ENCODE measurements at places on chromosomes 3 and 15. TPM values are rescaled to one million over a fixed set of nuclear protein-coding genes. Genes with fewer than 3 reads are reported as not detected.

SCAANT1 gene
- not detected for total RNA-seq

TNIK gene
- 48.5 TPM for total RNA-seq

PPP2R3A gene
- total RNA-seq: 0.24 TPM

GRCh38 chr15:64767203-64767602 is 8.2 kb downstream of the RBPMS2 start:
- DNase-seq: no peak
- peaks cover under 1% of the 10 kb centered on the region for H3K27me3 ChIP-seq
- peak overlapping the region; percentile 51 for H3K27ac ChIP-seq
- H3K36me3 ChIP-seq: no peaks in the 10 kb centered on the region
- no peaks in the 10 kb centered on the region for H3K4me1 ChIP-seq

DNA sequence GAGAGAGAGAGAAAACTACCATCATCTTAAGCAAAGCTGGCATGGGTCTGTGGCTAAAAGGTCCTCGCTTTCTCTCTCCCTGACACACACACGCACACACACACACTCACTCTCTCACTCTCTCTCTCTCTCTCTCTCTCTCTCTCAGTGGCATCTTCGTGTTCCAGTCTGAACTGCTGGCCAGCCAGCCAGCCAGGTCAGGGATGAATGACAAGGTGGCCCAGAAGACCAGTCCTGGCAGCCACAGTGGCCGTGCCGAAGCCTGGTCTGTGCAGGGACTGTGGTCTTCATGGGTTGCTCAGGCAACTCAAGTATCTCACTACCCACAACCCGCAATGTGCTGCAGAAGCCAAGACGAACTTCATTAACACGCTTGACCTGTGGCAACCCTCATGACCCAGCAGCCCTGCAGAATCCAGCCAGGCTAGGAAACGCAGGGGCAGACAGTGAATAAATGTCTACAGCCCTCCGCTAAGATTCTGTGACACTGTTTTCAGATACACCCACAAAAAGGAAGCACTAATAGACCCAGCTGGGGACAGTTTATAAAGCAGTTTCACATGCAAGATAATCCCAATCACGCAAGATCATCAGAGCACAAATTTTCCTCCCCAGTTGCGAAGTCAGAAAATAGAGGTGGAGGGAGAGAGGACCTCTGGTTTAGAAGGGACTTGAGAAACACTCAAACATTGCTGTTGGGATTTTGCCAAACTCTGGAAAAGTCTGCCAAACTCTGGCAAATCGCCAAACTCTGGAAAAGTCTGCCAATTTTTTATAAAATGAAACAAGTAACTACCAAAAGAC is 66.4 kb downstream of the XXYLT1 start:
- H3K27ac ChIP-seq: peak overlapping the region; percentile 84
- no peaks in the 10 kb centered on the region for H3K36me3 ChIP-seq
- peaks cover 23% of the 10 kb centered on the region for H3K4me1 ChIP-seq
- H3K4me3 ChIP-seq: peak overlapping the region; percentile 83
- no peaks in the 10 kb centered on the region for H3K27me3 ChIP-seq

DNA sequence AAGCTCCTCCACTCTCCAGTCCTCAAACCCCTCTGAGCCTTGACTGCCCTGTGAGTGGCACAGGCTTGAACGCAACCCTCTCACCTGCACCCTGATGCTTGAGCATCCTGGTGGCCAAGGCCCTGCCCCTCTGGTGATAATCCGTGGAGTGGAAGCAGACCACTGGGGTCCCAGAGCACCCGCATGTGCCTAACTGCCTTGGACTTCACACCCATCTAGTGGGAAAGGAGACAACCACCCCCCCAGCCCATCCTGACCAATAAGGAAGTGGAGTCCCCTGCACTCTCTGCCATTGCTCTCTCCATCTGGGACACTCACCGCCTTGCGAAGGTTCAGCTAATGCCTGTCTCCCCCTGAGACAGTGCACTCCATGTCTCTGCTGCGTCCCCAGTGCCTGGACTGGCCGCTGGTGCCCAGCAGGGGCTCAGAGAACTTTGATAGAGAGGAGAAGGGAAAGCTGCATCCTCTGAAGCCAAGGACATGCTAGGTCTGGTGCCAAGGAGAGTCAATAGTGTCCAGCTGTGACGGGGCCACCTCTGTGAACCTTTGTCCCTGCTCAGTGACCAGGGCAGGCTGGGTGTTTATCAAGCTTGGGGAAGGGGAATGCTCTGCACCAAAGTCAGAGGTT is 3.4 kb downstream of the KLF15 start:
- H3K27me3 ChIP-seq: peaks cover 16% of the 10 kb centered on the region
- no peak overlapping the region for H3K27ac ChIP-seq
- H3K4me3 ChIP-seq: no peak overlapping the region
- H3K36me3 ChIP-seq: no peaks in the 10 kb centered on the region

Data from natural killer cell treated with Interleukin-12 subunit alpha and Interleukin-12 subunit beta and Interleukin-15 and Interleukin-18, amount 100 ng/mL, for 72 hours (primary cell).